GM18507 (cell line): ENCODE measurements at places on chromosomes 6 and 20.

DNA sequence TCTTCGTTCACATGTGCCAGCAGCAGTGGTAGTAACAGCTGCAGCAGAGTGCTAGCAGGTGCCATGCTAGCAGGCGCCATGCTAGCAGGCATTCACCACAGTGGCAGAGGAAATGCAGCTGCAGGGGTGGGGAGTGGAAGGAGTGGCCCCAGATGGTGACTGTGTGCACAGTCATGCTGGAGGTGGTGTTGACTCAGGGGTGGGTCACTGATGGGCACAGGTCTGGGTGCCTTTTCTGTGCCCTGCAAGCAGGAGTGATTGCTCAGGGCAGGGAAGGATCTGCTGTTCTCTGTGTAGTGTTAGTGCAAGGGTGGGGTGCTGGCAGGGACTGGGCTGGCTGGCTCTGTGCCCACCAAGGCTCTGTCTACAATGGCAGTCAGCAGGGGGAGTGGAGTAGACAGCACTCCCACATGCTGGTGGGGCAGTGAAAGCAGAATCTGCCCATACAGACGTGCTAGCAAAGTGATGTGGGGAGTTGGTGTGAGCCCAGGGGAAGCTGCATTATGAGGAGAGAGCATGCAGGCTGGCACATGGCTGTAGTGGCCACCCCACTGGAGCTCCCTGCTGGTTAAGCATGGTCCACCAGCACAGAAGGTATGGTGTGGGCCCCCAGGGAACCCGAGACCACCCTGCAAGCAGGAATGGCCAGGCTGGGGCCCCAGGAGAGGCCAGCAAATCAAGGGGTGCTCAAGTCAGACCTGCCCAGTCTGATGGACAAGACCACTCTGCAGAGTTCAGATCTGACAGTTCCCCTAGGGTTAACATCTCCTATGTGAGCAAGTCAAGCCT, 11.4 kb upstream of the TSPYL4 start:
- no peak for DNase-seq

GRCh38 chr6:108106261-108106660, 31.7 kb upstream of the OSTM1 start:
- no peak for DNase-seq

- DNase-seq: no peak
Measured at GRCh38 chr6:14695579-14695978, 550.3 kb upstream of the JARID2 start.

DNA sequence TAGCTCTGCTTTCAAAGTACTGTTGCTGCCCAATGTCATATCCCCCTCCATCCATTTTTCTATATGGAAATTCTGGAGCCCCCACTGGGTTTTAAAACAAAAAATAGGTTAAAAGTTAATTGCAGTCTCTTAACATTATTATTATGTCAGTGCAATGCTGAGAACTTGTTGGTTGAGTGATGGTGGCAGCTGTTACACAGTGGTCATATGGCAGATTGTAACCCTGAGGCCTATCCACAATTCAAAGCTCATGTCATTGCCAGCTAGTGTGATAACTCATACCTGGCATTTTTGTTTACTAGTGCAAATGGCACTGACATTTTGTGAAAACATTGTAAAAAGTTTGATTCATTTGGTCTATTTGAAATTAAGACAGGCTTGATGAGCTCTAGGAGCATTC, 305.7 kb upstream of the FLRT3 start:
- DNase-seq: no peak

- DNase-seq: no peak
Measured at GRCh38 chr20:64107736-64108457, 532 bp upstream of the NPBWR2 start.

- DNase-seq: peak; percentile 85
Measured at GRCh38 chr20:57718490-57719009, 8.7 kb upstream of the PMEPA1 start.

DNA sequence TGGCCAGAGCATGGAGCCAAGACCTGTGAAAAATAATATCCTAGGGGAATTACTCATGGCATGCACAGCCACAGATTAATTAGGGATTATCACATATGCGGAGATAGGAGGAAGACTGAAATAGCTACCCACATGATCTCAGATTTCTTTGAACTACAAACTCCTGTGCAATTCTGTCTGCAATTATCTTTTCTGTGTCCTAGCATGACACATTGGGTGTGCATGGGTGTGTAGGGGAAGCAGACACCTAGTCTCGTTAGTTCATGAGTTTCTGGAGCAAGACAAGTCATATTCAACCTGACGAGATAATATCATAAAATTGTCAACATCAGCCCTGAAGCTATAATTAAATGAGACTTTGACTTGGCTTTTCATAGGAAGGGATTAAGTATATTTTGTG, 3.6 kb upstream of the SLC17A4 start:
- DNase-seq: no peak

DNA sequence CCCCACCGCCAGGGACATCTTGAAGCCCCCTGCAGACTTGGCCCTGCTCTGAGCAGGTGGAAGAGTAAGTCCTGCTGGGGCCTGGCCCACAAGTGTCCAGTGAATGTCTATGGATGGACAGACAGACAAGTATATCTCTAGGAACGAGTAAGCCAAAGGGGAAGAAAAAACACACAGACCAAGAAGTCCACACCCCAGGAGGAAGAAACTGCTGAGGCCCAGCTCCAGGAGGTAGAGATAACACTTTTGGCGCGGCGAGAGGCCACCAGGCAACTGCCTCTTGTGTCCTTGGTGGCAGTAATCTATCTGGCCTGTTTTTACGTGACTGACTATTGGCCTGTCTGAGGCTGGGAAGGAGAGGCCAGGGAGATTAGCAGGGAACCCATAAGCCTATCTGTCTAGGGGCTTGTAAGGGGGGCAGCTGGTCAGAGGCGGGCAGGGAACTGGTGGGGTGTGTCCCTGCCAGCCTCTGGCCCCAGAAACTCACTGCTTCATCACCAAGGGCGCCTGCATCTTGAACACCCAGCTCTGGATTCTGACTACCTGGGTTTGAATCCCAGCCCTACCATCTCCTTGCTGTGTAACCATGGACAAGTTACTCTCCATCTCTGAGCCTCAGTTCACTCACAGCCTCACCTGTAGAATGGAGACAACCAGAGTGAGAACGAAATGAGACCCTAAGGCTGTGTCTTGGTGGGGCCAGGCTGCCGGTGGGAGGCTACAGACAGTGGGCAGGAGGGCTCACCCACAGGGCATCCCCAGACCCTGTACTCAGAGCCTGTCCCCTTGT, 31.3 kb downstream of the C20orf203 start:
- no peak for DNase-seq

GRCh38 chr6:53216301-53216700, 67.7 kb upstream of the GCM1 start:
- no peak for DNase-seq

DNA sequence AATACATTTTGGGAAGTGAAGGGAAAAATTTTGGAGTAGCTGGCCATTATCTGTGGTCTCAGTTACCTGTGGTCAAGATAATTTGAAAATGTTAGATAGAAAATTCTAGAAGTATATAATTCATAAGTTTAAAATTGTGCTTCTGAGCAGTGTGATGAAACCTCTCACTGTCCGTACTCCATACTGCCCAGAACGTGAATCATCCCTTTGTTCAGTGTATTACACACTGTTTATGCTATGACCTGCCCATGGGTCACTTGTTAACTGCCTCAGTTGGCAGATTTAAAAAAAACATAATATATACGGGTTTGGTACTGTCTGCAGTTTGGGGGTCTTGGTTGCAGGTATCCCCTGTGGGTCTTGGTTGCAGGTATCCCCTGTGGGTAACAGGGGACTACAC, 4.1 kb upstream of the CALHM5 start:
- no peak for DNase-seq

- no peak for DNase-seq
Measured at GRCh38 chr6:150380256-150380655, 11.4 kb downstream of the IYD start.

DNA sequence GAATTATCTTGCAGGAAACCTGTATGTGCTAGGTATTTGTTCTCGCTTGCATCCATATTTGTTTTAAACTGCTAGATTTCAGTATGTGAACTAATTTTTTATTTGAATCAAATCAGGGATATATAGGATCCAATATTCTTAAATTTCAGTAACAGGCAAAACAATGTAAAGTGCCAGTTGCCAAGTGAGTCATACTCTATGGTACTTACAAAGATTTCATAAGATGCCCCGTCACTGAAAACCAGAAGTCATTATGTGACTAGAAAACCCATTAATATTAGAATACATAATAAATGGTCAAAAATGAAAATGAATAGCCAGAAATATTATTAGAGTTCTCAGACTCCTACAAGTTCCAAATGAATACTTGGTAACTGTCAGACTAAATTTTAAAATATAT, 481.2 kb downstream of the TFAP2A start:
- DNase-seq: no peak

GRCh38 chr20:57383447-57384347, 7.5 kb upstream of the RBM38 start:
- DNase-seq: no peak

- no peak for DNase-seq
Measured at GRCh38 chr6:21823371-21823770, 229.8 kb downstream of the SOX4 start.

- DNase-seq: no peak
Measured at GRCh38 chr20:48877304-48877703, 44.2 kb upstream of the ARFGEF2 start.

DNA sequence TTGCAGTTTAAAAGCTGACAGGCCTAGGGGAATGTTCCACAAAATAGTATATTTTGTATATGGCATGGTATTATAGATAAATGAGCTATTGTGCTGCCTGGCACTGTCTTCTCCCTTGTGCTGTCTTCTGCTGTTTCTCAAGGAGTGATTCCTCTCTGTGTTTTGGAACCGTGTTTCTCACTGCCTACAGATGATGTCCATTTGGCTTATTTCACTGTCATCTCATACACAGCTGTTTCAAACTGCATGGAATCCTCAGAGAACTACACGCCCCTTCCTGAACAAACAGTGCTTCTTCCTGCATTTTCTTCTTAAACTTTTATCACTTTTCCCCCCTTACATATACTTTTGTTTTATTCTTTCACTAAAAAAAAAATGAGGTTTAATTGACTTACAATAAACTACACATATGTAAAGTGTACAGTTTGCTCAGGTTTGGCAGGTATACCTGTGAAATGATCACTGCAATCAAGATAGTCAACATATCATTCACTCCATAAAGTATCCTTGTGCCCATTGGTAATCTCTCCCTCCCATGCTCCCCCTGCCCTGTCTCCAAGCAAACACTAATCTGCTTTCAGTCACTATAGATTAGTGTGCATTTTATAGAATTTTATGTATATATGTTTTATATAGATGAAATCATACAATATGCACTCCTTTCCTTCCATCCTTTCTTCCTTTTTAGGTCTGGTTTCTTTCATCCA, 43.0 kb downstream of the CBFA2T2 start:
- no peak for DNase-seq

- no peak for DNase-seq
Measured at GRCh38 chr6:34674268-34674639, 22.3 kb downstream of the ILRUN start.

DNA sequence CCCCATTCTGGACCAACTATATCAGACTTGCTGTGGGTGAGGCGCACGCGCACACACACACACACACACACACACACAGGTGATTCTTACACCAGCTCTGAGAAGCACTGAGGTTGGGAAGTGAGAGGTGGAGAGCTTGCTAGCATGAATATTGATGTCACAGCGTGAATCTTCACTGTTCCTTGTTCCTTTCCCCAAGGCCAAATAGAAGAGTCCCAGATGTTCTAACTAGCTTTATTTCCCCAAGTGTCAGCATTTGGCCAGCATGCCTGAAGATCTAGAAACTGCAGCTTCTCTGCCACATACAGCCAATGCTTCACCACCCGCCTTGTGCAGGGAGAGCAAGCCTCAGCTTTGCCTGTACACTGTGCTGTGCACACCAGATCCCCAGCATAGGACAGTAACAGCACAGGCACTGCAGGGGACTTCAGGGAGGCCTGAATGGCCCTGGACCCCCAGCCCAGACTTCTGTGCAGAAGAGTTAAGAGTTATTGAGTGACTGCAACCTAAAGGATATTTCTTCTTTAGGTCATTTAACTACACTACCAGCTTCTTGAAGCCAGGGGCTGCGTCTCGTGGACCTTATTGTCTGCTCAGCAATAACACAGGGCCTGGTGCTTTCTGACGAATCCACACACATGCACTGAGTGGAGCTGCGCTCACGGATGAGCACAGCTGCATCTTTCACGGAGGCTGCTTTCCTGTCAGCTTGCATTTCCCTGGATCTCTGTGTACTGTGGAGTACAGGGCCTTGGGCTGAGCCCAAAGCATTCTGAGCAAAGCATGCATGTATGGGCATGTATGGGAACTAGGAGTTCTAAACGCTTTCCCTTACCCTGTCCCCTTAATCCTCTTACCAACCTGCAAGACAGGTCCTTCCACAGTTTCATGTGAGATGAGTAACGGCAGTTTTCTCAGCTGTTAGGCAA, 13.9 kb upstream of the CD93 start:
- DNase-seq: no peak

GRCh38 chr6:2245877-2246863, 765 bp upstream of the GMDS start:
- no peak for DNase-seq

- DNase-seq: no peak
Measured at GRCh38 chr20:36473164-36473563, 68.2 kb upstream of the MYL9 start.

DNA sequence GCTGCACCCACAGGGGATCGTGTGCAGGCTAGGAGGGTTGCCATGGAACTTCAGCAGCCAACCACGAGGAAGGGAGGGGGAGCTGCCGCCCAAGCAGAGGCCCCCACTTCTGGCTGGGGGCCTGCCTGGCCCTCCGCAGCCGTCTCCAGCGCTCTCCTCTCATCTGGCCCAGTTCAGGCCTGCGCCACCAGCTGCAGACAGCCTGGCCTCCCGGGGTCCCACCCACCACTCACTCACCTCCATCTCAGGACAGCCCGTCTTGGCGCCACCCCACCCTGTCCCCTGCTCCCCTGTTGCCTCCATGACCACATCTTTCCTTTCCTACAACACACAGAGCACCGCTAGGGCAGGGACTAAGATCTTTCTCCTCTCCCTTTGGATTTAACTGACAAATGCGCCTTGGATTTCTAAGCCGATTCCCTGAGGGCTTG, 98.7 kb downstream of the ANKRD60 start:
- no peak for DNase-seq

- DNase-seq: no peak
Measured at GRCh38 chr6:1144842-1145767, 166.8 kb upstream of the FOXQ1 start.

- DNase-seq: no peak
Measured at GRCh38 chr6:78589436-78589835, 277.9 kb upstream of the IRAK1BP1 start.
